AG04449 (cell line): ENCODE measurements at places on chromosomes 1 and 21.

DNA sequence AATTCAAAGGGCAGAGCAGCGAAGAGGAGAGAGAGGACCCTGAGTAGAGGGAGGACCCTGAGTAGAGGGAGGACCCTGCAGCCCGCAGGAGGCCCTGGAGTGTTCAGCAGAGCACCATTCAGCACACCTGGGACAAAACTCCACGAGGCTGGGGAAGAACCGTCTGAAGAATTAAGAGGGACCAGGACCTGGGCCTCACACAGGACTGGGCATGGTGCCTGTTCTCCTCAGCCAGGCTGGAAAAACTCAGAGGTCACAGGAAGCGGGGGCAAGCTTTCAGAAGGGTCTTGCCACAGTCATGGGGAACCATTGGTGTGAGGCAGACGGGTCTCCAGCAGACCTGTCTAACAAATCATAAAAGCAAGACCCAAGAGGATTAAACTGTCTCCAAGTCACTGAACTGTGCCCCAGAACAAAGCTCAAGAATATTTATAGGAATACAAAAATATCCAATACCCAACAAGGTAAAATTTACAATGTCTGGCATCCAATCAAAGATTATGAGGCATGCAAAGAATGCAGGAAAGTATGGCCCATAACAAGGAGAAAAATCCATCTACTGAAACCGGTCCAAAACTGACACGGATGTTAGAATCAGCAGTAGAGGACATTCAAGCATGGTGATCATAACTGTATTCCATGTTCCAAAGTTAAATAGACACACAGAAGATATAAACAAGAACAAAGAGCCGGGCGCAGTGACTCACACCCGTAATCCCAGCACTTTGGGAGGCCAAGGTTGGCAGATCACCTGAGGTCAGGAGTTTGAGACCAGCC lies 30.6 kb downstream of the MORN1 start:
- DNase-seq = no peak

- no peak for DNase-seq
Measured at GRCh38 chr1:33328817-33329216, 7.9 kb upstream of the A3GALT2 start.

DNA sequence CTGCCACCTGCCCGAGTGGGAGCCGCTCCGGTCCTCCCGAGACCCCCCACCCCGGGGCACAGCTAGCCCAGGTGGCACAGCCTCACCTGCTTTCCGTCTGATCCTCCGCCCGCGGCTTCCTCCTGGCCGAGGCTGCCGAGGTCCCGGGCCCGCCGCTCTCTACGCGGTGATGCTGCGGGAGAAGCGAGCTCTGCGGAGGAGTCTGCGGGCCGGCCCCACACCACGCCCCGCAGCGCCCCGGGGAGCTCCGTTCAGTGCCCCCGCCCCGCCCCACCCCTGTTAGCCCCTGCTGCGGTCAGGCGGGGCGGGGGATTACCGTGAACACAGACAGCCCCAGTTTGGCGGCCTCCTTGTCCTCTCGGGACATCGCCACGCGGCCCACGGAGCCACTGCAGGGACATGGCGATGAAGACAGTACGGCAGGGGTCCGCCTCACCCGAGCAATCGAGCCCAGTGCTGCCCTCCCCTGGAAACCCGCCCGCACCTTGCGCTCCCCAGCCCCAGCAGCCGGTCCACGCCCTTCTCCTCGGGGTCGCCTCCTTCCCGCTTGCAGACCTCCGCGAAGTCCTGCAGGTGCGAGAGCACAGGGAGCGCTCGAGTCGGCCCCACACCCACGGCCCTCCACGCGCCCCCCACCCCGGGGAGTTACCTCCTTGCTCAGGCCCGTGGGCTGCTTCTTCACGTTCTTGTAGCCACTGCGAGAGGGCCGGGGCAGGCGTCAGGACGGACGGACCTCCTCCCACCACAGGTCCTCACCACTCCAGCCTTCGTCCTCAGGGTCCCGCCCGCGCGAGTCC lies 933 bp downstream of the C1orf35 start:
- DNase-seq = no peak

DNA sequence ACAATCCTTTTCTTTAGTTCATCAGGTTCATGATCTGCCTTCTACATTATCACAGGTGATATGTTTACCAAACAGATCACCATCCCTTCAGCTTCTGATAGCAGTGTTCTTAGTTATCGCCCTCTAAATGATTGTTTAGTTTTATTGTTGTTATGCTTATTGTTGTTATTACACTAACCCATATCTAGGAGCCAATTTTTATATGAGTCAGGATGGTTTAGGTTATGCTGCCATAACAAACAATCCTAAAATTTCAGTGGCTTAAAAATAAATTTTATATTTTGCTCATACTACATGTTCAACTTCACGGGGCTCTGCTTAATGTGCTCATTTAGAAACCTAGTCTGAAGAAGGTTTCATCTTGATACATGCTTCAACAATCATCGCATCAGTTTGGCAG lies 4.4 kb upstream of the JUN start:
- DNase-seq = no peak

DNA sequence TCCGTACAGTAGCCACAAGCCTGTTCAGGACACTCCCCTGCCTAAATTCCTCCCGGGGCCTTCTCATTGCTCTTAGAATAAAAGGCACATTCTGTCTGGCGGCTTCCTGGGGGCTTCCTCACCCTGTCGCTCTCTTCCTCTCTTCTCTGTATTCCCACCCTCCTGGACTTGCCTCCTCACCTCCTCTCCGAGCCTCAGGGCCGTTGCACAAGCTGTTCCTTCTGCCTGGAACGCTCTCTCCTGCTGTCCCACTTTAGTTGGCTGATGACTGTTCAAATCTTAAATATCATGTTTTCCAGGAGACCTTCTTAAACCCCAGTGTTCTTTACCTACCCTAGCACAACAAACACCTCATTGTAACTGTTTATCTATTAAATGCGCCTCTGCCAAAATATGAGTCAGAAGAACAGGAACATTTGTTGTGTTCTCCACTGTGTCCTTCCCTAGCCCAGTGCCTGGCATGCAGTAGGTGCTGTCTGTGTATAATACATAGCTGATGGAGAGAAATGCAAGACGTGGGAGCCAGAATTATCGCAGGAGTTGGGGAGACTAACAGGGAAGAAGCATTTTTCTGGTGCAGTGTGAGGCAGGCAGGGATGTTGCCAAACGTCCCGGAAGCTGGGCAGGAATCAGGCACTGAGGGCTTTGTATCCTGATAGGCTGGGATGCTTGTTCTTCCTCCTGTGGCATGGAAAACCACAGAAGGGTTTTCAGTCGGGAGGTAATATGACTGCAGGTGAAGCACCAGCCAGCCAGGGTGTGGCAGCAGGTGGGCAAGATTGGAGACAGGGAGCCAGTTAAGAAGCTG lies 24.1 kb upstream of the THRAP3 start:
- no peak for DNase-seq

DNA sequence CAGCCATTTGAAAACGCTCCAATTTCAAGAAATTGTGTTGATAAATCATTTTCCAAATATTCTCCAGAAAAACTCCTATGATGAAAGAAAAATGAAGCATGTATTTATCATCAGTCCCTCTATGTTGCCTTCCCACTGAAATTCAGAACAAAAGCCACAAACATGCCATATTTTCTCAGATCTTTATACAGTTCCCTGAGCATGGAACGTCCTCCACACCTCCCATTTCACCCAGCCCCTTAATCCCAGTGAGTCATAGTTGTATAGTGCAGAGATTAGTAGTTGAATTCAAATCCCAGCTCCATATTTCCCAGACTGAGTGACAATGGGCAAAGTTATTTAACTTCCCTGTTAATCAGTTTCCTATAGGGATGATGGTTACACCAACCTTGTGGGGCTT lies 20.6 kb upstream of the NPL start:
- DNase-seq = no peak

DNA sequence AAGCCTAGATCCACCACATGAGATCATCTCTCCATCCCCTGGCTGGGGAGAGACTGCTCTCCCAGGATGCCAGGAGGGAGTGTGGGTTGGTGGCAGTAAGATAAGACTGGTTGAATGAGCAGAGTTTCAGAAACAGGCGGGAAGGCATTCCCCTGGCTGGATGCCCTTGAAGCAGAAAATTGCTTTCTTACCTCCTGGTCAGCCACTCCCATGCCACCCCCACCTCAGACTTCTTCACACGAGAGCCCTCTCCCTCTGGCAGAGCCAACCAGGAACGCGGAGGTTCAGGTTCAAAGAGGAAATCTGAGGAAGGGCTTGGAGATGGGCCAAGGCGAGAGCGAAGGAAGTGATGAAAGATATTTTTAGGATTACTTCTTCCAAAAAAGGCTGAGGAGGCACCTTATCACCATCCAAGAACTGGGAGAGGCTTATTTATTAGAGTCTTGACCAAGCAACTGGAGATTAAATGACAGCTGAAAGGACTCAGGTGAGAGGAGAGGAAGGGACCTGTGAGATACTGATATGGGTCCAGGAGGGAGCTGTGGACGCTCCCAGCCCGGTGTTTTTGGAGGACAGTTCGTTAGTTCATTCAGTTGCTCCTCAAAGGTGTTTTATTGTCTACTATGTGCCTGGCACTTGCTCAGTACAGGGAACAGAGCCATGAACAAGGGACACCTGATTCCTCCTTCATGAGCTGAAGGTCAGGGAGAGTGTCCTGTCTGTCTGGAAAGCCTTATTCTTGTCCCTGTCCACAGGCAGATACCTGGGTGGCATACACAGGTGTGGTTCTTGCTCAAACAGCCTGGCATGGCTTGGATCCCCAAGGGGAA lies 18.9 kb upstream of the SLC26A9 start:
- DNase-seq = no peak

DNA sequence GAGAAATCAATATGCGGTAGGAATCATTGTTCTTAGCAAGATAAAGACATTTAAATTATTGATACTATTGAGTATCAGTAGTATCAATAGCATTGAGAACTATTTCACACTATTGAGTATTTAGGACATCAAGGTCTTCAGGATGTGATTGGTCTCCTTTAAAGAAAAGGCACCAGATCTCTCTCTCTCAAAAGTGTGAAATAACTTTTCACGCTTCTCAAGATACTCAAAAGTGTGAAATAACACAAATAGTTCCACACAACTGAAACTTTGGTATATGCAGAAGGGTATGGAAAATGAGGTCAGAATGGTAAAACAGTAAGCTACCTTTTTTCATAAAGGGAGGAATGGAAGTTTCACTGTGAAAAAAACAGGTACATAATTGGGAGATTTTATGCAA lies 6.7 kb upstream of the PYHIN1 start:
- DNase-seq = no peak
